ENCODE measurements at places on chromosomes 7 and 10. TPM values are rescaled to one million over a fixed set of nuclear protein-coding genes. Genes with fewer than 3 reads are reported as not detected.

Gene PDLIM1
- total RNA-seq = 62.5 TPM

Gene EBLN1
- total RNA-seq = not detected

Gene CLRN3
- total RNA-seq = 0.19 TPM

Gene SFRP5
- total RNA-seq = not detected

Gene LLCFC1
- total RNA-seq = not detected

Gene FEZF1
- total RNA-seq = not detected

Gene ELFN1
- total RNA-seq = 1.2 TPM

GRCh38 chr10:15365692-15366091 is 5.4 kb downstream of the FAM171A1 start:
- DNase-seq = no peak

DNA sequence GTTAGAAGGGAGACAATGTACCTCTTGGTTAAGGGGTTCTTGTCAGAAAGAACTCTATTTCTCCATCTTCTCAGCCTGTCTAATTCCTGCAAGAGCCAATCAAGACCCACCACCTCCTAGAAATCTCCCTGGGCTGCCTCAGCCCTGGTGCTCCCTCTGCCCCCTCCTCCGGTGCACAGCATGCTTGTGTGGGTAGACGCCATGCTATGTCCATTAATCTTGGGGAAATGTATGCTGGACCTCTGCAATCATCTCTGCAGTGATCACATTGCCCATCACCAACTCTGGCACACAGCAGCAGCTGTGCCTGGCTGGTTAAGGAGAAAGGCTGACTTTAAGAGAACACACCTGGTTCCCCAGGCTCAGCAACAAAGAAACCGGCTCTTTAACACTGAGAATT is 37.3 kb downstream of the SH3PXD2A start:
- DNase-seq = no peak

GRCh38 chr10:98307916-98308541 is 40.0 kb upstream of the LOXL4 start:
- no peak for DNase-seq

GRCh38 chr7:50270531-50271018 is 33.9 kb upstream of the IKZF1 start:
- DNase-seq = no peak

DNA sequence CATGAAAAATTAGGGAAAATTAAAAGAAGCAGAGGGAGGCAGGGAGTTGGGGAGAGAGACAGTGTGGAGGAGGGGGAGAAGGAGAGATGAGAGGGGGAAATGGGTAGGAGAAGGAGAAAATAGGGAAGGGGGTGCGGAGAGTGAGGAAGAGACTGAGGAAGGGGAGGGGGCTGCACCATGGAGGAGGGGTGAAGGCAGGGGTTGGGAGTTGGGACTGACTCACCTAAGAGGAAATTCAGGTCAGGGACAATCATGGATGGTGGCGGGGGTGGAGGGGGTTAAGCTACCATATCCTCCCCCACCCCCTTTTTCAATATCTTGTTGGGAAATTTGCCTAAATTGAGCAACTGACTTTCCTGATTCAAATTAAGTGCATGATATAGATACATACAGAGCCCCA is 8.0 kb downstream of the GRK5 start:
- no peak for DNase-seq

DNA sequence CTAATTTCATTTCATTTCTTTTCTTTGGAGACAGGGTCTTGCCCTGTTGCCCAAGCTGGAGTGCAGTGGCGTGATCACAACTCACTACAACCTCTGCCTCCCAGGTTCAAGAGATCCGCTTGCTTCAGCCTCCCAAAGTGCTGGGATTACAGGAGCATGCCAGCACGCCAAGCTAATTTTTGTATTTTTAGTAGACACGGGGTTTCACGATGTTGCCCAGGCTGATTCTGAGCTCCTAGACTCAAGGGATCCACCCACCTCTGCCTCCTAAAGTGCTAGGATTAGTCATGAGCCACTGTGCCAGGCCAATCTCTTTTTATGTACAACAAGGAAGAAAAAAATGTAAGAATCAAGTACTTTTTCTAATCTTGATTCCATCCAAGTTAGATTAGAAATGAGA is 10.7 kb upstream of the KMT2E start:
- peak; percentile 75 for DNase-seq

- no peak for DNase-seq
Measured at GRCh38 chr10:29731760-29732159, 97.0 kb upstream of the SVIL start.

- DNase-seq = no peak
Measured at GRCh38 chr7:142457146-142457703, 199.4 kb upstream of the PRSS58 start.

DNA sequence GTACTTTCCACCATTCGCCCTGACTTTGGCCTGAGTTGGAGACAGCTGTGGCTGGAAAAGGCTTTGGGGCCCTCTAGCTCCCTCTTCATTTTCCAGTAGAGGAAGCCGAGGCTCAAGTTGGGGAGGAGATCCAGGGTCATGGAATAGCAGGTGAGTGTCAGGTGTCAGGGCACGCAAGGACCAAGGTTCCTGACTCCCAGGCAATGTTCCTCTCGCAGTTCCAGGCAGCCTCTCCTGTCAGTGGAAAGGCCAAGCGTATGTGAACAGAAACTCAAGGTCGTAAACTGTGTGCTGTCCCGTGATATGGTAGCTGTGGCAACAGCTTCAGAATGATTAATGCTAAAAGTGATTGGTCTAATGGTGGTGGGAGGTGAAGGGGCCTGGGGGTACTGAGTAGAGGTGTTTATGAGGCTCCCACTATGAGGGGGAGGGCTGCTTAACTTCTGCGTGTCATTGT is 13.2 kb downstream of the ADAMTS14 start:
- no peak for DNase-seq

GRCh38 chr10:27531336-27531847 is 27.3 kb downstream of the RAB18 start:
- DNase-seq = no peak

DNA sequence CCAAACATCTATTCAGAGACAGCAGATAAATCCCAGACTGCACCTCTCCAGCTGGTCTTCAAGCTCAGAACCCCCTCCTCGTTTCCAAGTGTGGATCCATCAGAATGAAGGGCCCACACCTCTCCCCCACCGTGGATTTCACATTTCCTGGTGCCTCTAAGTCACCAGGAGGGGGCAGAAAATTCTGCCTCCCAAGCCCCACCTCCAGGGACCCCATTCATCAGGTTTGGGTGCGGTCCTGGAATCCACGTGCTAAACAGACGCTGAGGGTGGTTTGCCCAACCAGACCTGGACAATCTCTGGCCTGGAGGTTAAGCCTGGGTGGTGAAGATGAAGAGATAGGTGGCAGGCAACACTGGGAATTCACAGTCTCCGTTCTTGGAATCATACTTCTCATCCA is 92.4 kb downstream of the WDR11 start:
- DNase-seq = no peak

DNA sequence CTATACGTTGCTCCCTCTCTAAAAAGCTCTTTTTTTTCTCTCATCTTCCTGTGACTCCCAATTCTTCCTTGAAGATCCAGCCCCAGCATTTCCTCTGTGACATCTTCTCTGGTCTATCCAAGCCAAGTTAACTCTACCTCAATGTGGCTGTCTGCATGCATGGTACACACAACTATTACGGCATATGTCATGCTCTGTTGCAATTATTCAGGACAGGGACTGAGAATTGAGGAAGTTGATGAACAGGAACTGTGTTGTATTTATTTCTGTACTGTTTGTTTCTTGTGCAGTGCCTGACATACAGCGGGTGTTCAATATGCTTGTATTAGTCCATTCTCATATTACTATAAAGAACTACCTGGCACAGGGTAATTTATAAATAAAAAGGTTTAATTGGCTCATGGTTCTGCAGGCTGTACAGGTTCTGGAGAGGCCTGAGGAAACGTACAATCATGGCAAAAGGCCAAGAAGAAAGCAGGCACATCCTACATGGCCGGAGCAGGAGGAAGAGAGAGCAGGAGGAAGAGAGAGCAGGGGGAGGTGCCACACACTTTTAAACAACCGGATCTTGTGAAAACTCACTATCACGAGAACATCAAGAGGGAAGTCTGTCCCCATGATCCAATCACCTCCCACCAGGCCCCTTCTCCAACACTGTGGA is 6.3 kb downstream of the TRPV5 start:
- DNase-seq = no peak

DNA sequence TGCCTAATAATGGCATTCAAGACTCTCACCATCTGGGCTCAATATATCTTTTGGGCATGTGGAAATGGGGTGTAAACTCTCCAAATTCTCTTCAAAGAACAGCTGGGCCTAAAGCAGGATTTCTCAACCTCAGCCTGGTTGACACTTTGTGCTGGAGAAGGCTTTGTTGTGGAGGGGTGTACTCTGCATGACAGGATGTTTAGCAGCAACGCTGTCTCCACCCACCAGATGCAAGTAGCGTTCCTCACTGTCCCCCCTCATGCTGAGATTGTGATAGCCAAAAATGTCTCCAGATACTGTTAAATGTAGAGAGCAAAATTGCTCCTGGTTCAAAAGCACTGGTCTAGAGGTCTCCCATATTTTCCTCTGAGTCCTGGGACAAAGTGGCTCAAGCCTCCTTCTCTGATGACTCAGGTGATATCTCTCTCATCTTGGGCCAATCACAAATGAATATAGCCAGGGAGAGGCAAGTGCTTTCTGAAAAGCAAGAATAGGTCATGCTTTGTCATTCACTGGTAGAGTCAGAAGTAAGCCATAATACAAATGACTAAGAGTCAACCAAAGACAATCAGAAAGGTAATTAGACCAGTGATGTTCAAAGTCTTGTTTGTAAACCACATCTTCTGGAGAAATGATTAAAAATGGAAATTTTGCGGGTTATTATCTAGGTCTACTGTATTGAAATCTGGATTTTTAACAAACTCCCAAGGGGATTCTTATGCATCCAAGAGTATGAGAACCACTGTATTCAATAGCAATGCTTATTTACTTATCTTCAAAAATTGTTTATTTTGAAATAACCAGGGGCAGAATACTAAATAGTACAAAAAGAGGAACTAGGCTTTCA is 330.8 kb downstream of the PTEN start:
- no peak for DNase-seq

- no peak for DNase-seq
Measured at GRCh38 chr10:121952226-121952625, 22.8 kb downstream of the NSMCE4A start.

DNA sequence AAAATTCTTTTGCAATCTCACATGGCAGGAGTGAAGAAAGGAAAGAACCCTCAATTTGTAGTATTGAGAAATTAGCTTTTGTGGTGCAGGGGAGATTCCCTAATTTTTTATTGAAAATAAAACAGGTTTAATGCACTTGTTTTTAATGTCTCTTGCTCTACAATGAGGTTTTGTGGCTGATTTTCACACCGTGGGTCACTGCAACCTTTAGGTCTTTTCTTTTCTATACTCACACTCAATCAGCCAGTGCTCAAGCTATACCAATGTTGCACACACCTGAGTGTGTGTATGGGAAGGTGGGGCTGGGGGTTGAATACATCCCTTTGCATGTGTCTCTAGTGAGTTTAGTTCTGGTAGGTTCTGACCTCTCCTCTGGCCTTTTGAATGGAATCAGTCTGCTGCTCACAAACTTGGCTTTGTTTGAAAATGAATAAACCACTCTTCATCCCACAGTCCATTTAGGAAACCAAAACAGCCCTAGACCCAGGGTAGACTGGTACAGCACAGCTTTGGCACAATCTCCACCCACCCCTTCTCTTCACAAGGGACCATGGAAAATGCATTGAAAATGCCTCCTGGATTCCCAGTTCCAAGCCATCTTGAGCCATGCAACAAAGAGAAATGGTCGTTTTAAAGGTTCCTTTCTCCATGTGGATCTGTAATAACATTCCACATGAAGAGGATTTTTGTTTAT is 411.5 kb downstream of the SFMBT2 start:
- no peak for DNase-seq

- no peak for DNase-seq
Measured at GRCh38 chr7:43570688-43571365, 12.1 kb upstream of the STK17A start.

- DNase-seq = no peak
Measured at GRCh38 chr7:95473276-95473985, 12.3 kb upstream of the ASB4 start.
